ENCODE measurements at places on chromosomes 1 and 21. TPM values are rescaled to one million over a fixed set of nuclear protein-coding genes. Genes with fewer than 3 reads are reported as not detected.

DNA sequence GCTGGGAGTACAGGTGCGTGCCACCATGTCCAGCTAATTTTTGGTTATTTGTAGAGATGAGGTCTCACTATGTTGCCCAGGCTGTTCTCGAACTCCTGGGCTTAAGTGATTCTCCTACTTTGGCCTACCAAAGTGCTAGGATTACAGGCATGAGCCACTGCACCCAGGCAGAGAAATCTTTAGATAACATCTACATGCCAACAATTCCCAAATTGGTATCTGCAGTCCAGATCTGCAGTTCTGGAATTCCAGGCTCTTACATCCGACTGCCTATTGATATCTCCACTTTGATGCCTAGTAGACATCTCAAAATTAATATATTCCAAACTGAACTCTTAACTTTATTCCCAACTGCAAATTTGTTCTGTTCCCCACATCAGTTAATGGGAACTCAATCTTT lies 23.3 kb downstream of the INAVA start:
- no peak for DNase-seq

GRCh38 chr1:87197156-87197555 lies 131.5 kb upstream of the LMO4 start:
- DNase-seq = no peak

DNA sequence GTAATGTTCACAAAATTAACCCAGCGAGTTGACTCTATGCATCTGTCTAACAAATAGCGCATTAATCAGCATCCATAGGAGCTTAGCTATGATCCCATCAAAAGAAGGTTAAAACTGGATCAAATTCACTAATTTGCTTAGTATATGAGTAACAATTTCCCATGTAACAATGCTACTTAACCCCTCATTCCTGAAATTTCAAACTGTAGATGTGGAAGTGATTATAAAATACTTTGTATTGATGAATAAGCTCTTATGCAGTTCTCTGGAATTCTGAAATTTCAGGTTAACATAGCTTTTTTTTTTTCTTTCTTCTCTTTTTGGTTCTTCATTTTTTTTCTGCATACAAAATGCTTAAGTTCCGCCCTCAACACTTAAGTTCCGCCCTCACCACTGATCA lies 1272.7 kb downstream of the KCNT2 start:
- DNase-seq = no peak

GRCh38 chr21:41302976-41303375 lies 13.6 kb upstream of the FAM3B start:
- DNase-seq = no peak

DNA sequence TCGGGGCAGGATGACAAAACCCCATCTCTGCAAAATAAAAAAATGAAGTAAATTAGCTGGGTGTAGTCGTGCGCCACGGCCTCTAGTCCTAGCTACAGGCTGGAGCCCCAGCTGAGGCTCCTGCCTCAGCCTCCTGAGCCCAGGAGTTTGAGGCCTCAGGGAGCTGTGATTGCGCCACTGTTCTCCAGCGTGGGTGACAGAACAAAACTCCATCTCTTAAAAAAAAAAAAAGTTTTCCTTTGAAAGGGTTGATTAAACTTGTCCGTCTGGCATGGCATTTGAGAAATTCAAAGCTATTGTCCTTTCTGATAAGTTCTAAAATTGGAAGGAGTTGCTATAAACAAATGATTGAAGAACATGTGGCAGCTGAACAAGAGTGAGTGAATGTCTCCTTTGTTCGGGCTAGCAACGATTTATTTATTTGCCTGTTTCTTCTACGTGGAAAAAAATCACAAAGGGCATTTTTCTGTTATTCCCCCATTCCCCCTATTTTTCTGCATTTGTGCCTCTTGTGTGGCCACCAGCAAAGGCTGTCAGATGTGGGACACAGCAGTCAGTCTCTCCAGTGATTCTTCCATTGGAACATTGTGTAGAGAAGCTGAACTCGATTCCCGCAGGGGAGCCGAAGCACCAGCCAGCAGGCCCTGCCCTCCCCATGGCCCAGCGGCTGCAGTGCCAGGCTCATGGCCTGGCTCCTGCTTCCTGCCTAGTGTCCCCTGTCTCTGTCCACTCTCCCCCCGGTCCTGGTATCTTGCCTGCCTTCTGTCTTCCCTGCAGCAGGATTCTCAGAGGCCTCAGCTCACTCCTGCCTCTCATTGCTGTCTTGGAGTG lies 21.5 kb upstream of the PWP2 start:
- no peak for DNase-seq

Gene BACE2
- polyA plus RNA-seq = 41.3 TPM
